ENCODE measurements at places on chromosomes 5 and 9. TPM values are rescaled to one million over a fixed set of nuclear protein-coding genes. Genes with fewer than 3 reads are reported as not detected.

DNA sequence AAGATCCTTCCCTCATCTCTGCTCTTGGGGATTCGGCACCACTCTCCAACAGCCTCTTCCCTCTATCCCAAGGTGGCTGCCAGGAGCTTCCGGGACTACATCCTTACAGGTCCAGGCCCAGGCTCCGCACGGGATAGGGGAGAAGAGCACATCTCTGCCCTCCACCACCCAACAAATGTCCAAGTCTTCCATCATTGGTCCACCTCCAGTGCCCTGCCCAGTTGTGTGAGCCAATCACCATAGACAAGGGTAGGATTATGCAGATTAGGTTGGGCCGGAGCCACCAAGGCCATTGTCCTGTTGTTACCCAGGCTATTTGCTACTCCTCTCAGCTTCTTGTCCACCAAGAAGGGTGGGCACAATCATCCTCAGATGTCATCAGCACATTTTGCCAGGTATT, 9.1 kb downstream of the UNC5A start:
- DNase-seq: no peak

Gene IGFBPL1
- 28.8 TPM for total RNA-seq

DNA sequence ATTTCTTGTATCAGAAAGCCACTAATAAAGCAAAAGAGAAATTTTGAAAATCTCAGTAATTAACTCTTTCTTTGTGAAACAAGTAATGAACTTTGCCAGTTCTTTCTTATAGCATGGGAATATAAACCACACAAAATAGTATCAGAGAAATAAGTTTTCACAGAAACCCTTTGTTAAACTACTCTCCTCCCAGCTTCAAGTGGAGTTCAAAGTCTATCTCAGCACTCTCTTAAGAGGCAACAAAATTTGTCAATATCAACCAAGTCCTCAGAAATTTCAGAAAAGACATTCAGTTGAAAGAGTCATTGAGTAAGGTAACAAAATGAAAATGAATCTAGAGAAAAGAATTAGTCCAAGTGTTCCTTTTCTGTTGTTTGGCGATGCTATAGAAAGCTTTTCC, 89.3 kb downstream of the NTRK2 start:
- DNase-seq: no peak

GRCh38 chr9:90631964-90632363, 10.7 kb downstream of the DIRAS2 start:
- DNase-seq: no peak

Gene TXNDC15
- total RNA-seq: 64.4 TPM

- no peak for DNase-seq
These were observed 488.6 kb upstream of the PTGER4 start for GRCh38 chr5:40191150-40191549.

DNA sequence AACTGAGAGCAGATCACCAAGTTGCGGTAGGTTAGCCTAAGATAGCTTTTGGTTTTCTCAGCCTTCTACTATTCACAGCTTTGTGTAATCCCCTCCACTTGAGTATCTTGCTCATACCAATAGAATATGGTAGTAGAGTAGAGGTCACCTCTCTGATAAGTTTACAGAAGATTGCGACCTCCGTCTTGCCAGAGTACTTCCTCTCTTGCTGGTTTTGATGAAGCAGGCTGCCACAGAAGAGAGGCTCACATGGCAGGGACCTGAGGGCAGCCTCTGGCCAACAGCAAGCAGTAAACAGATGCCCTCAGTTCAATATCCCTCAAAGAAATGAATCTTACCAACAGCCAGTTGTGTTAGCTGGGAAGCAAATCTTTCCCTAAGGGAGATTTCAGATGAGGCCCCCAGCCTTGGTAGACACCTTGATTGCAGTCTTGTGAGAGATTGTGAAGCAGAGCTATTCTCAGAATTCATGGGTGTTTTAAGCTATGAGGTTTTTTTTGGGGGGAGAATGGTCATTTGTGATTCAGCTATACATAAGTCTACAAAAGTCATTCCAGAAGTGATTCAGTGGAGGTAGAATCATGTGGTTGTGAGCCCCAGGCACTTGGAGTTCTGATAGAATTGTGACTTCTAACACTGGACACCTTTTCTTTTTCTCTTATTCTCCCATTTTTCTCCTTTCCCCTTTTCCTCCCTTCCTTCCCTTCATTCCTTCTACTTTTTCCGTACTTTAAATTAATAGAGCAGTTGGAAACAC, 22.7 kb upstream of the CDKN2B start:
- no peak for DNase-seq

DNA sequence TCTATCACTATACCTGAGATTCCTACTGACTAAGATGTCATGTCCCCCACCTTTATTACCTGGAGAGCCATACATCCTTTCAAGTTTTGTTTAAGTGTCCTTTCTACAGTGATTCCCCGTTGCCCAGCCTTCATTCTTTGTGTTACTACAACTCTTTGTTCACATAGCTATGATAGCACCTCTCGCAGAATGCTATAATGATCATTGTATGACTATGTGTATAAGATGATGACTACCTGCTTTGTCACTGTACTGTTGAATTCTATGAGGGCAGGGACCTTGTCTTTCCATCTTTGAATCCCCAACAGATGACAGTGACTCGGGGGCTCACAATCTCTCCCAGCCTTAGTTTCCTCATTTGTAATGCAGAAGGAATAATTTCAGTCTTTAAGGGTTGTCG, 361.2 kb downstream of the NPR3 start:
- DNase-seq: no peak

- no peak for DNase-seq
These were observed 514.2 kb upstream of the TLE4 start for GRCh38 chr9:79057576-79057975.

- peak; percentile 32 for DNase-seq
These were observed 153.8 kb upstream of the NR3C1 start for GRCh38 chr5:143557061-143557818.

Gene C1QTNF2
- total RNA-seq: 3.0 TPM

GRCh38 chr5:134106991-134107701, 7.3 kb upstream of the TCF7 start:
- DNase-seq: no peak

- peak; percentile 74 for DNase-seq
These were observed 73.6 kb upstream of the ALDH1B1 start for GRCh38 chr9:38318759-38319495.

DNA sequence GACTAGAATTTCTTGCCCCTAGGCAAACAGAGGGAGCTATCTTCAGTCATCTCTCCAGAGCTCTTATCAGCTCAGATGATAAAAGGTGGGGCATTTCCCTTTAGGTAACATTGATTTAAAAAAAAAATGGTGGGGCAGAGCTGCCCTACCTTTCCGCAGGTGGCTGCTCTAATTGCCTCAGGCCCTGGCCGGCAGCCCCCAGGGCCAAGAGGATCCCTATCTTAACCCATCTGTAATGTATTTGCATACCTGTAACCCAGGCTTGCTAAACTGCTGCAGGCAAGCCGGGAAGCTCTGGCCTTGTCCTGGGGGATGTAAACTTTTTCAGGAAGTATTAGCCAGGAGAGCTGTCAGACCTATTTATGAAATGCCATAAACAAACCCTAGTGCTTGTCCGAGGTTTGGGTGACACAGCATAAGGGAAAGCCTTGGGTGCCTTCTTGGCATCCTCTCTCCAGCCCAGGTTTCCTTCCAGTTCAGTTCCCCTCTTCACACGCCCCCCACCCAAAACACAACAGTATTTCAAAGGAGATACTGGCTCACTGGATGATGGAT, 20.9 kb upstream of the ZSWIM6 start:
- no peak for DNase-seq

- DNase-seq: no peak
These were observed 263.4 kb downstream of the GRIA1 start for GRCh38 chr5:153753645-153754432.

Gene ACOT12
- total RNA-seq: not detected

- peak; percentile 70 for DNase-seq
These were observed 193.1 kb upstream of the PTGER4 start for GRCh38 chr5:40486437-40487275.

Gene ANKRD18A
- 1.1 TPM for total RNA-seq

GRCh38 chr5:5755888-5756287, 333.4 kb downstream of the ICE1 start:
- DNase-seq: no peak

- DNase-seq: peak; percentile 19
These were observed 139.6 kb downstream of the CMYA5 start for GRCh38 chr5:79829260-79829659.

DNA sequence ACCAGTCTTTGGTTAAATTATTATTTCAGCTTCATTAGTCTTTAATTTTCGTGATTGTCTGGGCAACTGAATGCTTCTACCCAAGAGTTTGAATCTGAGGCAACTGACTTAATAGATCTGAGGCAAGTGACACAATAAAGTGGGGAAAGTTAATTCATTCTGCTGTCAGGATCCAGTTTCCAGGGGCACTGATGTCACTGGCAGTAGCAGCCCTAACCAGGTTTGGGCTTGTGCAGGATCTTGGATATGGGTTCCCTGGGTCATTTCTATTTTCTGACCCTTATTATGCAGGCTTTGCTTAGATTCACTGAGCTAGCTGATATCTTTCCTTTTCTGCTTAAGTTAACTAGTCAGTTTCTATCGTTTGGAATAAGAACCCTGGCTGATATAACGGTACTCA, 9.6 kb downstream of the SREK1IP1 start:
- DNase-seq: no peak

GRCh38 chr5:55920784-55921183, 69.6 kb downstream of the IL31RA start:
- DNase-seq: peak; percentile 37

GRCh38 chr9:16461137-16461840, 409.2 kb downstream of the BNC2 start:
- DNase-seq: no peak

Data from Daoy (cell line).